ENCODE measurements at places on chromosomes 3 and 15.
A peak's percentile ranks its signal among the peaks of the same experiment; 100 is the strongest.

DNA sequence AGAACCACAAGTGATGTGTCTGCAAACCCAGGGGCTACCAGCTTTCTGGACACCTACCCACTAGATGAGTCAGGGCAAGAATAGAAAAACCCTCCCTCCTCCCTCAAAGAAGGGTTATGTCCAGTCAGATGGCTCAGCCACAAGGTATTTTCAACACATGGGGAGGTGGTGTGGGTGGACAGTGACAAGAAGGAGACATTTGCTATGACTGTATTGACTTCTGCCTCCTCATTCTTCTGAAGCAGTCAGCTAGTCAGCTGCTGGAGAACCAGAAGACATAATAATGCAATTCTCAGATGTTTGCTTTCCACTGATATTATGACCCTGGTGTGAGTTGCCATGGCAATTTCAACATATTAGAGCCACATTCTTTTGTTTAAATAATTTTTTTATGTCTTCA lies 66.7 kb upstream of the GOLGA8B start:
- DNase-seq = no peak

GRCh38 chr3:52835766-52836470 lies 1.1 kb upstream of the MUSTN1 start:
- no peak for DNase-seq

GRCh38 chr3:128425142-128425845 lies 41.4 kb downstream of the DNAJB8 start:
- DNase-seq = no peak

DNA sequence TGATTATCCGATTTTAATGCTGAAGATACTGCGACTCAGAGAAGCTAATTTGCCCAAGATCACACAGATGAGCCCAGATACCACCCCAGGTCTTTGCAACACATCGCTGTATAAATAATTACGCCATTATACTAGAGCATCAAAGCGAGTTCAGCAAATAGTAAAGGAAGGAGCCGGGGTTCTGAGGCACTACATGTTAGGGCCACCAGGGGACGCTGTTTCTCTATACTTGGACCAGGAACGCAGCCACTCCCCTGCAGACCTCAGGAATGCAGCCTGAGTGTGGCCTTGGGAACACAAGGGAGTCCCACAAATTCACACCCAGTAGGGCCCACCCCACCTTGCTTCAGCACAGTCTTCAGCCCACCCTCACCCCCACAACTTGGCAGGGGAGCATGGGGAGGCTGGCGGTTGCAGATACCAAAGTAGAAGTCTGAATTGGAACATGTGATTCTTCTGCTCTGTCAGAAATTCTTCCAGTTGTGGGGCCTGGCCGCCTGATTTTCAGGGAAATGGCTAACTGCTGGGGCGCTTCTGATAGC lies 57.8 kb upstream of the RYK start:
- DNase-seq = peak; percentile 82

GRCh38 chr3:56769116-56769707 lies 32.5 kb downstream of the ARHGEF3 start:
- DNase-seq = no peak

DNA sequence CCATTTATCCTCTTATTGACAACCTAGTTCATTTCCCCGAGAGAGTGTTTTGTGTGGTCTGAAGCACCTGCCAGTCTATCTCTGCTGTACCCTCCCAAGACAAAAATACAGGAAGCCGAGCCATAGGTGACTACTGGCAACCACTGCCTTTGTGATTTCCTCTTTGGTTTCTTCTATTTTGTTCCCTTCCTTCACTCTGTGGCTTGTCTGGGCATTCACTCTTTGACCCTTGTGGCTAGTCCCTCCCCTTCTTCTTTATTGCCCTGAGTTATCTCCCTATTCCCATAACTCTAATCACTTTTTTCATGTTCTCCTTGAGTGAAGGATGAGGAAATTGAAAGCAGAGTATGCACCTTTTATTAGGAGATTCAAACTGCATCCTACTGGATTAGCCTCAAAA lies at the start of gene ADGRG7:
ADGRG7 (plus strand) TSS at position 297 of the 400 bp plus-strand sequence. CDS start 256 bp downstream, outside the sequence.
- DNase-seq = no peak

DNA sequence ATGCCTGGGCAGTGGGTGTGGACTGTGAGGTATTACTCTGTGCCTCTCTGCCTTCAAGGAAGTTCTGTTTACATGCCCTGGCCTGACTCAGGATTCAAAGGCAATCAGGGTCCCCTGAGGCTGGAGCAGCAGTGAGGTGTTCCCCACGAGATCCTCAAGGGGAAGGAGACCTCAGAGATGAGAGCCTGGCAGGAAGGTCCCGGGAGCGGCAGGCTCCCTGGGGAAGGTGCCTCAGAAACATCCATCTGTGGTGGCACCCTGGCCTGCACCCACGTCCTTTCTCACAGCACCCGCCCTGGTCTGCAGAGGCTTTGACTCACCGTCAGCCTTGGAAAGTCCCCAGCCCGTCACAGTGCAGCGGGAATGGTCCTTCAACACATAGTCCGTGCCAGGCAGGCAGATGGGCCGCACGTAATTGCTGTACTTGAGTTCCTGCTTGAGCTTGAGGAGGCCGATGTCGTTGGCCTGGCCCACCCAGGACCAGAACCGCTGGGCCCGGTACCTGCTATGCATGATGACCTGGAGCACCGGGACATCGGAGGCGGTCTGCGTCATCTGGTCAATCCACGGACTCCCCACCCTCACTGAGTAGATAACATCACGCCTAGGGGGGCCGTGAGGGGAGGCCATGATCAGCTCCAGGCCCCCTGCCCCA lies 3.6 kb downstream of the PRSS50 start:
- DNase-seq = no peak

DNA sequence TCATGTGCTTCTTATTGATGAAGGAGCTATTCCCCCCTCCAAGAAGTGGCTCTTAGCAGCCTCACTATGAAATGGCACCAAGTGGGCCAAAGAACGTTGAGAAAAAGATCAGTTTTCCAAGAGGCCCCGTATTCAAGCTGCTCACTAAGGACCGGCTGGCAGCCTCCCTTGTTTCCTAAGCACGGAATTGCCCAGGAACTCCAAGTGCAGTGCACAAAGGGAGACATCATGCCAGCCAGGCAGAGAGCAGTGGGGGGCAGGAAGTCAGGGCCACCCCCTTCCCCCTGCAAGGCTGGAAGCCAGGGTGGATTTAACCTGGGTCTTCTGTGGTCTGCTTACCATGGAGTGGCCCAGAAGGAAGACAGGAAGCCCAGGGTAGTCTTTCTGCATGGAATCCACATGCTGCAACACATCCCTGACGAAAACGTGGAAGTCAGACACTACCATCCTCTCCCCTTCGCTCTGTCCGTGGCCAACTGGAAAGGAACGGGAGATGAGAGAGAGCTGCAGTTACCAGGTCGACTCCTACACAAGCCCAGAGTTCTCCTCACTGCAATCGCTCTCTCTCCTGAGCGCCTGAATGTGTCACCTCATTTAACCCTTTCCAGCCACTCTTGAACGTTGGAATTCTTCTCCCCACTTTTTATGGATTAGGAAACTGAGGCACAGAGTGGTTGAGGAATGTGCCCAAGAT lies 49.5 kb downstream of the ABTB1 start:
- no peak for DNase-seq

GRCh38 chr3:106349191-106349881 lies 480.5 kb upstream of the CBLB start:
- DNase-seq = no peak

- DNase-seq = no peak
These were observed 156.3 kb downstream of the MTHFS start for GRCh38 chr15:79740561-79740960.

DNA sequence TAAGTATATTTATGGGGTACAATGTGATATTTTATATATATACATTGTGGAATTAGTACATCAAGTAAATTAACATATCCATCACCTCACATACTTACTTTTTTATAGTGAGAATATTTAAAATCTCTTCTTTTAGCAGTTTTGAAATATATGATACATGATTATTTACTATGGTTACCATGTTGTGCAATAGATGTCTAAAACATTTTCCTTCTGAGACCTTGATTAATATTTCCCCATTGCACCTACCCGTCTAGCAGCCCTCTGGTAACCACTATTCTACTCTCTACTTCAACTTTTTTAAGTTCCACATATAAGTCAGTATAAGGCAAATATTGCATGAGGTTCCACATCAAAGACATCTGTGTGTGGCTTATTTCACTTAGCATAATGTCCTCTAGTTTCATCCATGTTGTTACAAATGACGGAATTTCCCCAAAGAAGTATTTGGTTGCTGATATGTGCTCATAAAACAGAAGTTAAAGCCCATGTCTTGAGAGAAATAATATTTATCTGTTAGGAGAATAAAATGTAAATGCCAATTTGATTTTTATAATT lies 29.6 kb upstream of the NFKBIZ start:
- DNase-seq = no peak

DNA sequence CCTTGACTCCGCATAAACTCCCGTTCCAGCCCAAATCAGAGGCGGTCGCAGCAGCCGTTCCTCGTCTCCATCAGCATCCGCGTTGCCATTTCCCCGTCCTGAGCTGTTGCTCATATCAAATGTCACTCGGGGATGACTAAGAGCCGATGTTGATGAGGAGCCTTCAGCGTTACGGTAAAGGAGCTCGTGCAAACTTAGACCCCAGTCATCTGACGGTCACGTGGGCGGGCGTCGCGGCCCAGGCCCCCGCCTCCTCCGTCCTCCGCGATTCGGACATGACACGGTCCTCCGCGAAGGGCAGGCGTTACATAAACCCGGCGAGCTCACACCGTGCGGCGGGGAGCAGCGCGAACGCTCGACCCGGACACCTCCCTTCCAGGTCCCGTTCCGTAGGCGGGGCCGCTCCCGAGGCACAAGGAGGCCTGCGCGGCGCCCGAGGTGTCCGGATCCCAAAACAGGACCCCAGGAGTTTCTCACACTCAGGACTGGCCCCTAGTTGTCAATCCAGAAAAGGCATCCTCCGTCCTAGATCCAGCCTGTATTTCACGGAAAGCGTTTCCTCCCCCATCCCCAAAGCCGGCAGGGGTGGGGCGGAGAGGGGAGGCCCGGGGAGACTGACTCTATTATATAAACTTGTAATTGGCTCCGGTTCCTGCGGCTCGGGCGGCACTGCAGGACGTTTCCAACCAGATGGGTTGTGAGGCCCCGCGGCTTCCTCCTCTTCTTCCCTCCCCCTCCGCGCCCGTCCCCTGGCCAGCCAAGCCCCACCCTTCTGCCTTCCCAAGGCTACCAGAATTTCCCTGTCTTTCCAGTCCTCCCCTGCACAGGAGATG lies 100.0 kb upstream of the IGF1R start:
- DNase-seq = no peak

GRCh38 chr3:8365541-8365940 lies 136.1 kb upstream of the LMCD1 start:
- no peak for DNase-seq

- DNase-seq = no peak
These were observed 84.4 kb downstream of the GPR156 start for GRCh38 chr3:120200493-120201235.

DNA sequence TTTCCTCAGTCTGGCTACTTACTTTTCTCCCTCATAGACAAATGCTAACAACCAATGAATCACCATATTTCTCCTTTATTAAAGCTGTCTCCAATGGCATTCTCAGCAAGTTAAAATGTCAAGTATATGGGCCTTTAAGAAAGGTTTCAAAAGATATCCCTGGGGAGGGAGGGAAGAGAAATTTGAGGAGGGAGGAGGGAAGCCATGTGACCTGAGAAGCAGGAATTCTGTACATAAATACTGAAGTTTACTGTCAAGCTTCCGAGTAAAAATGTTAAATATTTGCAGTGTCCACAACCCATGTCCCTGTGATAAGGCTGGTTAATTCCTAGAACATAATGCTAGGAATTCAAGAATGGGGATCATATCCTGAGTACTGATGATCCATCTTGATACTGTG lies 175.9 kb downstream of the CNTN4 start:
- no peak for DNase-seq

GRCh38 chr3:82293435-82293834 lies 532.0 kb upstream of the GBE1 start:
- DNase-seq = no peak

DNA sequence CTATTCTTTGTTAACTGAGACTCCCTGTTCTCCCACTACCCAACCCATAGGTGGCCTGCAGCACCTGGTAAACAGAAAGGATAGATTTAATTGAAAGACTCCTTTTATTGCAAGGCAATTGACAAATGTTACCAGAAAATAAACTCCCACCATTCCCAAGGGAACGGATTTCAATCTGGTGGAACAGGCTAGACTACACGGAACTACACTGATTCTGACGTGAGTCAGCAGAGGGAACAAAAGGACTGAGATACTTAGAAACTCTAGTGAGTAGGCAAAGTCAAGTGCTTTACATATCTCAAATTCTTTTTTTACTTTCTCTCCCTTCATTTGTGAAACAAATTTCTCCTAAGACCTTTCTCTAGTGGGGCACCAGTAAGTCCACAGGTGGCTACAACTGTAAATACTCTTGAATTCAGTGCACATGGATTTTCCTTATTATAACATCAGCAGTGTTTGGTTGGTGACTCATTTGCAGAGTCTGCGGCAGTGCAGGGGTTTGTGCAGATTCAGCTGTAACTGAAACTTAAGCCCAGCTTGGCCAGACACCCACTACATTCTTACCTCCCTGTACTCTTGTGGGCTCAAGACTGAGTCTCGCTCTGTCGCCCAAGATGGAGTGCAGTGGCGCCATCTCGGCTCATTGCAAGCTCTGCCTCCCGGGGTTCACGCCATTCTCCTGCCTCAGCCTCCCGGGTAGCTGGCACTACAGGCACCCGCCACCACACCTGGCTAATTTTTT lies 34.3 kb upstream of the PLSCR2 start:
- DNase-seq = peak; percentile 63

DNA sequence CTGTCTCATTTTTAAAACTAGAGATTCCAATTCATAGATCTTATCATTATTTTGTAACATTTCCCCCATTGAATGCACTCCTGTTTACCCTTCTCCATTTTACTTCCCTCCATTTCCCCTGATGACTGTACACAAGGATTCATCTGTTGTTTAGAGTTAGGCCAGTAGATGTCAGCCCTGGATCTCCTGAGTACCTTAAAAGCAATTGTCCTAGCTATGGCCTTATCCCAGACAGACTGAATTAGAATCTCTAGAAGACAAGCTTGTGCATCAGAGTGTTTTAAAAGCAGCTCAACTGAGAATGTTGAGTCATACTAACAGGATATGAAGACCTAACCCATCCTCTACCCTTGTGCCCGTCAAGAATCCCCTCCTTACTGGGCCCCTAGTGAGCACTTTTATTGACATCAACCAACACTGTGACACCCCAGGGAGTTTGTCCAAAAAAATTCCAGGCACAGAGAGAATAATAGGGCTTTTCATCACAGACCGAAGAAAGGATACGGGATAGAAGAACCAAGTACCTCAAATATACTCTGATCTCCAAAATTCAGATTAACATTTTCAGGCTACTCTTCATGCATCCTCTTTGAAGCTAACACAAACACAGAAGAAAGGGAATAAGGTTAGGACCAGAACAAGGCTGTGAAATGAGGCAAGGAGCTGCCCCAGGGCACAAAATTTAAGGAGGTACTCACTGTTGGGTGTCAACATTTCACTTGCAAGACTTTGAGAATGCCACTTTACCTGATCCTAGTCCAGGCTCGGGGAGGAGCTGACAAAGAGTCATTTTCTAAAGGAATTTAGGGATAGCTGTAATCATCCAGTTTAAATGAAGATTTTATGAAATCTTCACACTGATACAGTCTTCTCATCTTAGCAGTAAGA lies 17.1 kb downstream of the ZBED2 start:
- peak; percentile 71 for DNase-seq

- no peak for DNase-seq
These were observed 57.6 kb upstream of the AZI2 start for GRCh38 chr3:28406241-28406640.

Measured in AG09309 (cell line).